Dorsolateral prefrontal cortex (tissue), 122 donors: ENCODE measurements at places on chromosomes 3 and 15.

DNA sequence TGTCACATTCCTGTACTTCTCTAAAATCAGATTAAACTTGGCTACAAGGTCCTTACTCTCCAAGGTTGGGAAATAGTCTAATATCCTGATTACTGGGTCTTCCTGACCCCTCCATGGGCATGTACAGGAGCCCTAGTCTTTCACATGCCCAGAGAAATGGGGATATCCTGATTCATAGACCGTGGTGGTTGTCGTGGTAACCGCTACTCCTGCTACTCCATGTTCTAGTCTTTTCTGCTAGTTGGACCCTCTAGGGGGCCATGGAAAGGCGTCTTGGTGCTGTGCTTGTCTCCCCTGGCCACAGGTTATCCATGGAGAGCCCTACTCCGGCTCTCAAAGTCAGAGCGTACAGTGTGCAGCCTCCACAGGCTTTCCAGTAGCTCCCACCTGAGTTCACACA lies 13.1 kb upstream of the ZBTB38 start:
- no peak for DNase-seq

GRCh38 chr3:41569632-41570305 lies 370.5 kb downstream of the CTNNB1 start:
- DNase-seq = no peak

- DNase-seq = no peak
Measured at GRCh38 chr15:57591237-57591821, 375 bp upstream of the MYZAP start.

GRCh38 chr3:173618148-173618547 lies 220.6 kb downstream of the NLGN1 start:
- no peak for DNase-seq

DNA sequence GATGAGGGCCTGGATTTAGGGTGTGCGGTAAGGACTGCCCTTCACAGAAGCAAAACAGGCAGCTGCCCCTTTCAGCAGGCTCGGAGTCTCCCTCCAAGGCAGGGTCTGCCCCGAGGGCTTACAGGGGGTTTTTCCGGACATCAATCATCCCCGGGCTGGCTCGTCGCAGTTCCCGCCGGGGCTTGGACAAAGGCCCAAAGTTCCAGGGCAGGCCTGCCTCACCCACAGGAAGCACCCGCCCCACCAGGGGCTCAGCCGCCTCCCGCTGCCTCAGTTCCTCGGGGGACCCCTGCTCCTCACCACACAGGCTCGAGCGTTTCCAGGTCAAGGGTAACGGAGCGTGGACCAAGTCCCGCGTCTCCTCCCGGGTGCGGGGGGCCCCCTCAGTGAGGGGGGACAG lies 27.0 kb downstream of the KIF7 start:
- DNase-seq = no peak

DNA sequence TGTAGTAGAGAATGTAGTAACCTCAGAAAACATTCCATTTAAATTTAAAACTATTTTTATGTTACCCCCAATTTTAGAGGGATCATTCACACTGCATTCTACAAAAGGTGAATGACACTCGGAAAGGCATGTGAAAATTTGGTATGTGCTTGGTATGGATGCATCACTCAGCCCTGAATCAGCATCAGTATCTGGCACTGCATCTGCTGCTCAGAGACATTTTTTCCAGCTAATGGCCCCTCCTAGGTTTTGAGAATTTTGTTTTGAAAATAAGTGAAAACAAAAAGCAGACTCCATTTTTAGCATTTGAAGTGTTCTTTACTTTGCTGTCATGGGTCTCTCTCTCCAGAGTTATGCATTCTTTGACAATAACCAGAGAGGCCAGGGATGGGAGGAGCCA lies 15.6 kb upstream of the WWTR1 start:
- no peak for DNase-seq

DNA sequence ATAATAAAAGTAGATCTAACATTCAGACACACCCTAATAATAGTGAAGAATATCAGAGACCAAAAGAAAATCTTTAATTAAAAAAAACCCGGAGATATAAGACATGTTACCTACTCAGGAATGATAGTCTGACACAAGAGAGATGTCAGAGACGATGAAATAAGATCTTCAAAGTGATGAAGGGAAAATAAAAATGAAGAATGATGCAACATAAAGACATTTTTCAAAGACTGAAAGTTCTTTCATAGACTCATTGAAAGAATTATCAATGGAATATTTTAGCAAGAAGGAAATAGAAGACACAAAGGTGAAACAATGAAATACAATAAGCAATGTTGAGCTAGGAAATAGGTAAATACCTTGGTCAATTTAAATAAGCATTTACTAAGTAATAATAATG lies 19.6 kb downstream of the HCLS1 start:
- no peak for DNase-seq

DNA sequence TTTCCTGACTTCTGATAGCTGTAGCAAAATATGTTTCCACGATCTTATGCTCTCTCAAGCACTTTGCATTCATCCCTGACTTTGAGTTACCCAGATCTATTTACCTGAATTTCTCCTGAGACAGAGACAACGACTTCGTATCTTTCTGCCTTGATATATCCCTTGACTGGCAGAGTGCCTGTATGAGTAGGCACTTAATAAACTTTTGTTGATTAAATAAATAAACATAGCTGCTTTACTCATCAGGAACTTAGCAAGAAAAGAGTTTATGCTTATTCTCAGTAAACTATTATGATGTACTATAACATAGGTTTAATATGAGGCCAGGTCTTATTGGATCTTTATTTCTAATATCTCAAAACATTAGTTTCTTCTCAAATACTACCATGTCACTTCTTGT lies 85.6 kb upstream of the PHLDB2 start:
- no peak for DNase-seq

DNA sequence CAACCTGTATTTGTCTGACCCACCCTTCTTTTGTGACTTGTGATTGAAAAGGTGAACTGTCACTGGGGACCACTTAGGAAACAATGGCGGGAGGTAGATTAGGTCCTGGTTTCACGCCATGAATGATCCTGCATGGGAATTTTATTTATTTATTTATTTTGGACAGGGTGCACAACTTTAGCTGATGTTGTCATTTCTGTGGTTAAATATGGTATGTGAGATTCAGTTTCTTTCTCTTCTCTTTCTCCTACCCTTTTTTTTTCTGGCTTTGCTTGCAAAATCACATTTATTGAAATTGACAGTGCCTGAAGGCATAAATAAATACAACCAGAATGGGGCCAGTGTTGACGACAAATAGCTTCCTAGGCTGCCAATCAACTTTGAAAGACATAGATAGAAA lies 18.0 kb upstream of the HTR3E start:
- DNase-seq = no peak

GRCh38 chr3:25888892-25889524 lies 99.1 kb downstream of the OXSM start:
- DNase-seq = no peak

GRCh38 chr15:78049691-78050440 lies 27.6 kb downstream of the TBC1D2B start:
- DNase-seq = peak; percentile 78

DNA sequence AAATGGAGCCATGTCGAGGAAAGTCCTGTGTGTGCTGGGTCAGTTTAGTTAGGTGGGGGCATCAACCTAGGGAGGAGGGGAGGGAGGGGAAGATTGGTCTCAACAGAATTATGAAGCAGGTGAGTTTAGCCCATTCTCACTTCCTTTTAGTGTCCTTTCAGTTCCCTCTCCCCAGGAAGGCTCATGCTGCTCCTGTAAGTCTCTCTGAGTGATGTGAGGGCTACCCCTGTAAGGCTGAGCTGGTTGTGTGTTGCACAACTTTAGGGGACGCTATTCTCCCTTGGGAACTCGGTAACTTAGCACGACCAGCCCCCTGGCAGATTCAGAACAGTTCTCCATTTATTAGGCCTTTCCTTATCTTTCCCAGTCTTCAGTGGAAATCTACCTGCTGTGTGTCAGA lies 21.2 kb downstream of the IL5RA start:
- no peak for DNase-seq

GRCh38 chr3:72496051-72496670 lies 352.1 kb downstream of the SHQ1 start:
- no peak for DNase-seq

DNA sequence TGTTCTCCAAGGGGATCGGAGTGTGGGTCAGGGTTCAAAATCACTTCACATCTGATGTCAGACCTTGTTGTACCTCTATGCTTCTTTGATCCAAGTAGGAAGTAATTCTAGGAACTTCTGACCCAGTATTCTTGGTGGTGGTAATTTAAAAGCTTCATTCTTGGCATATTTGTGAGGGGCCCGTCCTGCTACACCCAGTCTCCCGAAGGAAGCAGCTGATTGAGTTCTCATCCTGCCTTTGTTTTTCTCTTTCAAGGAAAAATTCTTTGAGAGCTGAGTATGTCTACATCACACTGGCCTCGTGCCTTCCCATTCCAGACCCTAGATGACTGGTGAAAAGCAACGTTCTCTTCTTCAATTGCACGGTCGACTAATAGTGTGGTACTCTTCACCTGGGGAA lies 234.4 kb upstream of the TPRG1 start:
- DNase-seq = no peak

GRCh38 chr15:53328341-53328740 lies 431.1 kb downstream of the WDR72 start:
- no peak for DNase-seq

GRCh38 chr3:53147151-53147902 lies 13.7 kb upstream of the PRKCD start:
- no peak for DNase-seq

- DNase-seq = no peak
Measured at GRCh38 chr3:171055336-171056178, 29.0 kb upstream of the SLC2A2 start.

GRCh38 chr3:23822559-23822958 lies 16.8 kb downstream of the UBE2E1 start:
- no peak for DNase-seq

GRCh38 chr3:4038351-4038750 lies 239.1 kb downstream of the LRRN1 start:
- no peak for DNase-seq

DNA sequence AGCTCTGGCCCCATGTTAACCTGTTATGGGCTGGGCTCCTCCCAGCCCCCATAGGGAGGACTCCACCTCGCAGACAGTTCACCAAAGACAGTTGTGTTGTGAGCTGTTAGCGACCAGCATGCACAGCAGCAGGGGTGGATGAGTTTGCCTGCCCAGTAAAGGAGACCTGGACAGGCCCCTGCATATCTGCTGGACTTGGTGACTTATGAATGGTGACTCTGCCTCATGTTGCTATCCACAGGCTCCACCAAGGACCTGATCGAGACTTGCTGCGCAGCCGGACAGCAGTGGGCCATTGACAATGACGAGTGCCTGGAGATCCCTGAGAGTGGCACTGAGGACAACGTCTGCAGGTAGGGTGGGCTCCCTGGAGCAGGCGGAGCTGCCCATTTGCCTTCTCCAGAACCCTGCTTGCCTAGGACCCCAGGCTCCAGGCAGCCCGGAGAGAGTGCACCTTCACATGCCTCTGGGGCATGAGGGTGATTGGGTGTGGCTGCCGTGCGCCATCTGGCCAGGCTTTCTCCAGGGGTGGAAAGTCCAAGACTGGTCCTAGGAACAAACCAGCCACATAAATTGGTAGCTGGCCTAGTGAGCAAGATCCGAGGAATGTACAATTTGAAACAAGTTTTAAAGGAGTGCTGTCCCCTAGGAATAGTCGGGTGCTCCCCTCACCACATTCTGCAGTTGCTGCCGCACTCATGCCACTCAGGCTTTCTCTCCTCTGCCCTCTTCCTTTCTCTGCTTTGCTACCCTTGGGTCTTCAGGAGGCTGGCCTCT lies 59.1 kb downstream of the FBLN2 start:
- no peak for DNase-seq

GRCh38 chr3:46412786-46413298 lies 5.8 kb downstream of the CCRL2 start:
- no peak for DNase-seq

GRCh38 chr3:135310317-135310716 lies 515.3 kb downstream of the EPHB1 start:
- DNase-seq = no peak

DNA sequence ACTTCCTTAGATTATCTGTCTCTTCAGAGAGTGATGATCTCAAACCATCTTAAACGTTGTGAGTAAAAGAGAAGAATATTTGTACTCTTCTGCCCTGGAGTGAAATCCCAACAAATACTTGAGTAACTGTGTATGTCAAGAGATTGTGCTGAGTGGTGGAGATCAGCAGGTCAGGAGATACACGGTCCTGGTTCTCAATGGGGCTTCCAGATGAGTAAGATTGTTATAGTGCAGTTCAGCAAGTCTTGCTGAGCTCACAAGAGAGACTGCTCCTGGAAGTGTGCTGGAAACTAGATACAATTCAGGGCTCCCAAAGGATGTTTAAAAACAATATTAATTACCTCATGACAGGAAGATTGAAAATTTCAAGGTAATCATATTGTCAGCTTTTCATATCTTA lies 184.3 kb downstream of the AKAP13 start:
- DNase-seq = no peak
